Stimulated activated CD4-positive, alpha-beta T cell treated with anti-CD3 and anti-CD28 coated beads, TNF-alpha, amount 100 ng/mL, for 24 hours (primary cell): ENCODE measurements at places on chromosomes 1 and 21.

GRCh38 chr1:76433526-76433925 lies 359.0 kb downstream of the ST6GALNAC3 start:
- DNase-seq, result no peak

- DNase-seq, result no peak
Observed at GRCh38 chr1:27563591-27564471, 40.1 kb downstream of the AHDC1 start.

DNA sequence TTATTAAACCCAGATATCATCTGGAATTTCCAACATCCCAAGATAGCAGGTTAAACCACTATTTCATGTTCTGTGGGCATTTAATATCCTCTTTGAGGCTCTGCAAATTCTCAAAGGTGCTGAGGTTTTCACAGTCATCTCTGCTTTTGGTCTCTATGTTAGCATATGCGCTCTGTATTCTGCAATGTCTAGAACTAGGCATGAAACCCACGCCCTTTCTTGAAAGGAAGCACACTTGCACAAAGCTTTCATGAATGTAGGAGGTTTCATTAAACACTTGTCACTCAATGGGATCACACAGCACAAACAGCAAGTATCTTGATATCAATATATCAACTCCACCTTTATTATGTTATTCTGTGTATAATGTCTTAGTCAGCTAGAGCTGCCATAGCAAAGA lies 172.0 kb upstream of the USP24 start:
- DNase-seq, result no peak

DNA sequence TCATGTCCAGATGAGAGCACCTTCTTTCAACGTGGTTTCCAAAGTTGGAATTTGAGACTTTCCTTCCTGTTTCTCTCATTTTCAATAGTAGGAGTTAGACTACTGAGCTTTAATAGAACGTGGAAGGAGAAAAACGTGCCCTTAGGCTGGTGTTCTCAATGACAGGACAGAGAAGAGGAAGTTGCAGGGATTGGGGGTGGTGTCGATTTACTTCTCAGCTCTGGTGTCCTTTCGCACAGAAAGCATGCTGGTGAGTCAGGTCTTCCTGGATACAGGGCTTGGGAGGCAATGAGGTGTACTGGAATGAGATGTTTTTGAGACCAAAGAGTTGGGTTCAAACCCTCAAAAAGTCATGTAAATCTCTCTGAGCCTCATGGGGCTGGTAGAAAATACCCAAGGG lies 67.1 kb downstream of the HIVEP3 start:
- no peak for DNase-seq

- no peak for DNase-seq
Observed at GRCh38 chr21:37047079-37047478, 25.8 kb downstream of the PIGP start.

GRCh38 chr1:52604063-52604770 lies 2.0 kb downstream of the GPX7 start:
- no peak for DNase-seq

GRCh38 chr1:181655756-181656155 lies 172.4 kb downstream of the CACNA1E start:
- DNase-seq, result no peak

DNA sequence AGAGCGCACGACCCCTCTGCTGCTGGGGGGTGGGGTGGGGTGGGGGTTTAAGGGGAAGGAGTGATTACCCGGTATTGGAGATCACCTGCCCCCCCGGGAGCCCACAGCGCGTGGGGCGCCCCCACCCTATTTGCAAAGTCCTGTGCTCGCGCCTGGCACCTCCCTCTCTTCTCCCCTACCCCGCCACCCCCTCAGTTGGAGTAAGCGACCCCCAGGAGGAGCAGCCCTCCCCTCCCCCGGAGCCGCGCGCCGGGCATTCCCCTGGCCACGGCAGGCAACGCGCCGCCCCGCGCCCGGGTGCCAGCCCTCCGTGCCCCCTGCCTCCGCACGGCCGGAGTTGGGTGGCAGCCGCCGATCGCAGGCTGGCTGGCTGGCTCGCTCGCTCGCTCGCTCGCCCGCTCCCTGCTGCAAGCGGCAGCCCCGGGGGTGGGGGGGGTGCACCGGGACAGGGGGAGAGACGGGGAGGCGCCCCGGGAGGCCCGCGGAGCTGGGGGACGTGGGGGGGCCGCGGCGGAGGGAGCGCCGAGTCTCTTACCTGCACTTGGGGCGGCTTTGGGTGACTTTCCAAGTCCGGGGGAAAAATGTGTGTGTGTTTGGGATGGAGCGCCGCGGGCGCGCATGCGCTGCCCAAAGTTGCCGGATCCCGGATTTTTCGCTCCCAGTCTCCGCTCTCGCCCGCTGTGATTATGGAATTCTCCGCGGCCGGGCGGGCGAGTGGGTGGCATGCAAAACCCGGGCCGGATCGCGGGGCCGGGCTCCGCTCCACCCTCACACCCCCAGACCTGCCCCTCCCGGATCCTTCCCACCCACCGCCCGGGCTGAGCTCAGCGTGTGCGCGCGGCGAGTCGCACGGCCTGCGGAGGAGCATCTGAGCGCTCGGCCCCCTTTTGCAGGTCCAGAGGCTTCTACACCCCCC lies at the start of gene CASZ1:
TSS of gene CASZ1 (minus strand) at position 618 of the 916 bp plus-strand sequence. CDS start 102,757 bp downstream, outside the sequence.
- DNase-seq, result no peak

GRCh38 chr1:70411360-70411844 lies 334 bp downstream of the CTH start:
- DNase-seq, result no peak

- peak; percentile 82 for DNase-seq
Observed at GRCh38 chr1:19010995-19011844, 54.7 kb upstream of the IFFO2 start.

- no peak for DNase-seq
Observed at GRCh38 chr1:171581766-171582165, 40.3 kb upstream of the MYOCOS start.

GRCh38 chr1:201732351-201732750 lies 96.6 kb upstream of the IPO9 start:
- no peak for DNase-seq

DNA sequence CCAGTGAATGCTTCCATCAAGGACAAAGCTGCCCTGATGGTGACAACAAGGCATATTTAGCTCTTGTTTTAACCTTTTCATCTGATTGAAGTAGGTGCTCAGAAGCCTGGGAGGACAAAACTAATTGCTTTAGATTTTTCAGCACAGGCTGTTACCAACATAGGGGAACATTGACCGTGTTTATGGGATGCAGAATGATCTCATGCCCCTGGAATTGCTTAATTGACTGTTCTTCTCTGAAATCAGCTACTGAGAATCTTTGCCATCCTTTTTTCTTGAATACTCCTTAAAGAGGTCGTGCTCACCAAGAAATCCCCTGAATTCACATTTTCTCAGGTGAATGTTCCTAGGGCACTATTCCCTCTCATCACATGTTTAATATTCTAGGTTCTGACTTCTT lies 95.9 kb upstream of the CCDC190 start:
- DNase-seq, result no peak

DNA sequence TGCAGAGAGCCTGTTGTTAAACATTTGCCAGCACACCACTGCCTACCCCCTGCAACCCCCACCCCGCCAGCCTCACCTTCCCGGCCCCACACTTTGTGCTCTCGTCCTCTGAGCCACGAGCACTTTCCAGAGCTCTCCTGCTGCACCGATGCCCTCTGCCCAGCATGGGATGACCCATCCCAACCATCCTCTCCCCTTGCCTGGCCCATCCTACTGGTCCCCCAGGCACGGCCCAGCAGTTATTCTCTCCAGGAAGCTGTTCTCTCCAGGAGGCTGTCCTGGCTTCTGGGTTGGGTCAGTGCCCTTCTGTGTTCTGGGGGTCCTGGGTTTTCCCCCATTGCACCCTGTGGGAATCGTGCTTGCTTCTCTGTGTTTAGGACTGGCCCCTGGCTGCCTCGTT lies 60.1 kb upstream of the ABCG1 start:
- DNase-seq, result no peak

DNA sequence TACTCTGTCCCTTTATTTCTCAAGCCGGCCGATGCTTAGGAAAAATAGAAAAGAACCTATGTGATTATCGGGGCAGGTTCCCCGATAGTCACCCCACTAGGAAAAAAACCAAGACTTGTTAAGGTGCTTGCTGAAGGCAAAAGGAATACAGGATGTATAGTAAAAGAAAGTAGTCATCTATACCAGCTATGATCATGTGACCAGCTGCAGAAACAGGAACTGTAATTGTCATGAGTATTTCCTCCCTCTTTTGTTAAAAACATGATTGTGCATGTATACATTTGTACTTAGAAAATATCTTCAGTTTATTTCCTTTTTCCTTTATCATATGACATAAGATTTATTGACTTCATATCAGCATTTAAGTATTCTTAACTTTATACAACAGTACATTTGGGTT lies 30.5 kb downstream of the PIGK start:
- no peak for DNase-seq

DNA sequence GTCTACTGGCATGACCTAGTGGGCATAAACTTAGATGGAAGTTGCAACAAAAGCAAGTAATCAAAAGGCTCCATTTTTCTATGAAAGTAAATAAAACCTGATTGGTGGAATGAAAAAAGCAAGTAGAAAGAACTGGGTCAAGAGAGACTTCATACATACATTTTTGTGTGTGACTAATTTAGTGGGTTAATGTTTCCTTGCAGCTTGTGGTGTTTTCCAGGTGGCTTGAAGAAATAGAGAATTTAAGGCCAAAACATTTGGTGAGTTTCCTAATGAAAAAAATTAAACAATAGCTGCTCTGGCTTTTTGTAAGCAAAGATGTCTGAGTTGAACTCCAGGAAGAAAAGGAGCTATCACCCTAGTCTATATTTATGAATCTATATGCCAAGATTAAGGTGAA lies 71.0 kb downstream of the ZC3H11B start:
- no peak for DNase-seq

DNA sequence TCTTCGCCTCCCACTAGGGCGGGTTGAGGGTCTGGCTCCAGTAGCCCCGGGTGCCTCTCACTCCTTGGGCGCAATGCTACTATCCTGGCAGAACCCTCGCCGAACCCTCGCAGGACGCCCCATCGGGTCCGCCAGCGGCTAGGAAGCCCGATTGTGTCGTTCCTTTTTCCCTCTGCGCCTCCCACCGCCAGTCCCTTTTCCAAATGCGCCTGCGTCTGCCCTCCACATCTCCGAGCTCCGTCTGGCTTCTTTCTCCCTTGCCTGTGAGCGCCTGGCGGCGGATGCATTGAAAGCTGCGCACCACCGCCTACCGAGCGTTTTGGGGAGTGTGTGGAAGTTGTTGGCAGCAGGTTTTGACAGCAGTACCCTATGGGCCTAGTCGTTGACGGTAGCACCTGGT lies 1.0 kb upstream of the DIRAS3 start:
- DNase-seq, result no peak

DNA sequence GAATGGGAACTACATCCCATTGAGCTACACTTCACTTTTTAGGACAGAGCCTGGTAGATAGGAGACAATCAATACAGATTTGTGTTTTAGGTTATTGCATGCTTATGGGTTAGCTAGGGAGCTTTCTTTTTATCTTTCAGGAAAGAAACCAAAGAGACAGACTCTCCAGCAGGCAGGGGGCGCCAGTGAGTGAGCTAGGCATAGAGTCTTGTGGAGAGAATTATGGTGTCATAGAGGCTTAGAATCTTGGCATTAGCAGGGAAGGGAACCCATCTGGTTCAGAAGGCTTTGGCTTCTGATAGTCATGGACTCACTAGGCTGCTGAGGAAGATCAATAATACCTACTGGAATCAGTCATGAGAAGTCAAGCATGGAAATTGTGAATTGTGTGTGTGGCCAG lies at the start of gene SMCP:
TSS of gene SMCP (plus strand) at position 281 of the 400 bp plus-strand sequence. CDS start 6,101 bp downstream, outside the sequence.
- DNase-seq, result peak; percentile 17

GRCh38 chr1:172545396-172546004 lies 12.6 kb downstream of the SUCO start:
- DNase-seq, result no peak

DNA sequence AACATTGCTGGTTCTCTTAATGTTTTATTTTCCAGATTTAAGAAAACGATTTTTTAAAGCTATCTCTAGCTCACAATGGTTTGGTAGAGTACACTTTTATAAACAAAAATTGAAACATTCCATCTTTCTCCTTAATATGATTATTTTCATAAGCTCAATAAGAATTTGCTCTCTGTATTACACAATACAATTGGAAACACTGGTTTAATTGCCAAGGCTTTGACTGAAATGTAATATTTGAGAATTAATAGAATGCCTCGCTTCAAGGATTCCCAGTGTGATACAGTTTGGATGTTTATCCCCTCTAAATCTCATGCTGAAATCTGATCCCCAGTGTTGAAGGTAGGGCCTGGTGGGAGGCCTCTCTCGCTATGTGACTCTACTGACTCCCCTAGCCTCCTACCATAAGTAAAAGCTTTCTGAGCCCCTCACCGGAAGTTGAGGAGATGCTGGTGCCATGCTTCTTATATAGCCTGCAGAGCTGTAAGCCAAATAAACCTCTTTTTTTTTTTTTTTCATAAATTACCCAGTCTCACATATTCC lies 67.4 kb downstream of the DDAH1 start:
- no peak for DNase-seq

GRCh38 chr1:41241354-41241748 lies 755 bp downstream of the SCMH1 start:
- DNase-seq, result no peak

GRCh38 chr21:41932191-41932575 lies 21.6 kb downstream of the C2CD2 start:
- DNase-seq, result no peak

DNA sequence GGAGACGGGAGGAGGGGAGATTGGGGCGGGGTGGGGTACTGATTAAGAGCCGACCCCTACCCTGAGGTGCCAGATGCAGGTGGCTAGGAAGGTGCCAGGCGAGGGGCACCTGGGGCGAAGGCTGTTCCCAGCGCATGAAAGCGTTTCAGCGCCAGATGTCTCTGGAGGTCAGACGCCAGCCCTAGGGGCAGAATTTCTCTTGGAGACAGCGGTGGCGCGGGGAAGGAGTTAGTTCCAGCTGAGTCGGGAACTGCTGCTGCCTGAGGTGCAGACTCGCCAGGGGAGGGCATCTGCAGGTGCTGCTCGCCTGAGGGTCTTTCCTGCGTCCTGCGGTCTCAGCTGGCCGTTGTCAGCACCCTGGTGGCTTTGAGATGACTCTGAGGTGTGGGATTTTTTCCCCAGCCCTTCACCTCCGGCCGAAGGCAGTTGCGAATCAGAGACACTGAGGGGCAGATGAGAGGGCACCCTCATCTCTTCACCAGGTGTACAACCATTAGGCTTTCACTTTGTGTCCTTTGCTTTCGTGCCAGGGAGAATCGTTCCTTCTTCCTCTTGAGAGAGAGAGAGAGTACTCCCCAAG lies 539 bp downstream of the CGN start:
- no peak for DNase-seq
